ENCODE measurements at places on chromosomes 16 and 17. TPM values are rescaled to one million over a fixed set of nuclear protein-coding genes. Genes with fewer than 3 reads are reported as not detected.

DNA sequence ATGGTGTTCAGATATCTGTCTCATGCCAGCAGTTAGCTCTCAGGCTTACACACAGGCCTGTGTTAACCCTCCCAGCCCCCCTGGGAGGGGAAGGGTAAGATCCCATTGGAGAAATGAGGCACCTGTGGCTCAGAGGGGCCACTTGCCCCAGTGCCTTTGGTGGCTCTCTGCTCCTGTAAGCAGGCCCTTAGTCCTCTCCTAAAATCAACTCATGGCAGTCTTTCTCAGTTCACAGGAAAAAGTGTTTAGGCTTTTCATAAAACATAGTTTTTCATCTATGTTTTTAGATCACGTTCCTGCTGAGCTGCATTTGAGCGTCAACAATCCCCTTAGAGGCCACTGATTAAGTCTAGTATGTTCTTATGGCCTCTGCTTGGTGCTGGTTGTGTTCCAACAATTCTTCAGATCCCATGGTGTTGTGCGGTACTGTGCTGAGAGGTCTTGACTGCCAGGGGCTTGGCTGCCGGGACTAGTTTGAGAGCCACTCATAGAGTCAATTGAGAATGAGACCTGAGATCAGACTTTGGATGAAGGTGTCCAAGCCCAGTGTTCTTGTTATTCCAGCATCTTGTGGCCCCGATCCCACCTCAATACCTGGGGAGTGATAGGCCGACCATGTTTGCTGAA is 10.6 kb downstream of the TAOK2 start:
- no peak for DNase-seq

Gene MRC2
- 7.0 TPM for total RNA-seq

Gene IRX5
- total RNA-seq, result 0.26 TPM

Gene RNF222
- not detected for total RNA-seq

DNA sequence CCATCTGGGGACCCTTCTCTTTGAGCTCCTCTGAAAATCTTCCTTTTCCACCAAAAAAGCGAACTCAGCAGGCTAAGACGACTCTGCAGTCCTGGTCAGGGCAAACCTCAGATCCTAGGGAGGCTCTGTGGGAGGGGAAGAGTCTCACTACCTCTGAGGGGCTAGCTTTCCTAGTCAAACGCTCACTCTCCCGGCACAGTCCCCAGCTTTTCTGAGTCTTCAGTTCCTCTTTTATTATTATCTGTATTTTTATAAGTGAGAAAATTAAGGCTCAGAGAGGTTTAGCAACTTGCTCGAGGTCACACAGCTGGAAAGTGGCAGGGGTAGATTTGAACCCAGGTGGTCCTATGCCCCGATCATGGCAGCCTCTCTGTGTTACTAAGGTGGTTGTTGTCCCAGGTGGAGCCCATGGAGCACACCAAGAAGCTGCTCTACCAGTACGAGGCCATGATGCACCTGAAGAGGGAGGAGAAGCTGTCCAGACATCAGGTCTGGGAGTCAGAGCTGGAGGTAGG is 9.1 kb upstream of the KATNB1 start:
- no peak for DNase-seq

Gene RGS9
- total RNA-seq, result 4.3 TPM

DNA sequence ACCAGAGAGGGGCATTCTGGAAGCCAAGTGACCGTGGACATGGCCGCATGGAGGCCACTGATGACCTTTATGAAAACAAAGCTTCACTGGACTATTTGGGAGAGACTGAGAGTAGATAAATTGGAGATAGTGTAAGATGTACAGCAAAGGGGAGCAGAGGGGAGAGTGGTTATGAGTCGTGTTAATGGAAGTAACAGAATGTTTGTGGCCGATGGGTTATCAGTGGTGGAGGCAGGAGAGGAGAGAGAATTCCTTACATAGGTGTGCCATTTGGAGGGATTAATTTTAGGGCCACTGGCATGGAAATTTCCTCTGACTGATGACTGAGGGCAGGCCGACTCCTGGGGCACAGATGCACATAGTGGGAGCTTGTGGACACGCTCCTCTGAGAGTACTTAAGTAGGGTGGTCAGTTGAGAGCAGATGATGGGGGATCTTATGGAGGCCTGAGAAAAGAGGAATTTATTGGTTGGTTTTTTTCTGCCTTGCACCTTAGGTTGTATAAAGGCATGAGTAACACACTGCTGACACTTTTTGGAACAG is 19.2 kb downstream of the PRPSAP2 start:
- no peak for DNase-seq

Gene FOXN1
- total RNA-seq, result 0.52 TPM

GRCh38 chr17:2174468-2175293 is 119.8 kb downstream of the HIC1 start:
- DNase-seq, result peak; percentile 54

- no peak for DNase-seq
Measured at GRCh38 chr17:56186222-56186786, 33.0 kb downstream of the ANKFN1 start.

DNA sequence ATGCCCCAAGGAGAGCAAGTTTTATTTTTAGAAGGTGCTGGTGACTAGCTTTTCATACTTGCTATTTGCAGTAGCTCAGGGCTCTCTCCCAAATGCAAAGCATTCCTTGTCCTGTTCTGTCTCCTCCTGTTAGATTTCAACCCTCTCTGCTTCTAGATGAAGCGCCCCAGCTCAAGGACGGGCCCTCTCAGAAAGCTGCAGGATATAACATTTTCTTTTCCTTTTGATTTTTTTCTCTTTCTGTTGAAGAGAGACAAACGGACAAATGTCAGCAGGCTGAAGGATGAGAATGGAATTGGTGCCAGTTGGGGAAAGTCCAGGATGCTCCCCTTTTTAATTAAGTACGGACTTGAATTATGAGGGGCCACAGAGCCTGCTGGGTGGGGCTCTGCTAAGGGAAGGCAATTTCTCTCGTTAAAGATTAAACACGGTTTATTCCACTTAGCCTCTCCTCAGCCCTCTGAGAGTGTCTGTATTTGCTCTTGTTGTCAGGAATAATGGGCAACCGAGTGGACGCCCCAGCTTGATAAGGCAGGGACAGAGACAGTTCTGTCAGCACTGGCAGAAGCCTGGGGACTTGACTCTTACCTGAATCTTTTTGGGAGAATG is 6.2 kb upstream of the ETV4 start:
- no peak for DNase-seq

Gene TNFRSF13B
- not detected for total RNA-seq

Gene PYY
- not detected for total RNA-seq

Gene GAST
- total RNA-seq, result not detected

Gene CES5A
- not detected for total RNA-seq

Gene SULT1A1
- total RNA-seq, result 26.7 TPM

- DNase-seq, result peak; percentile 89
Measured at GRCh38 chr17:7573324-7574080, 5.9 kb upstream of the CD68 start.

GRCh38 chr17:77210946-77211541 is 70.3 kb downstream of the SEC14L1 start:
- DNase-seq, result no peak

Gene GNGT2
- 16.8 TPM for total RNA-seq

GRCh38 chr17:35726127-35726952 is 5.1 kb upstream of the RASL10B start:
- peak; percentile 55 for DNase-seq

DNA sequence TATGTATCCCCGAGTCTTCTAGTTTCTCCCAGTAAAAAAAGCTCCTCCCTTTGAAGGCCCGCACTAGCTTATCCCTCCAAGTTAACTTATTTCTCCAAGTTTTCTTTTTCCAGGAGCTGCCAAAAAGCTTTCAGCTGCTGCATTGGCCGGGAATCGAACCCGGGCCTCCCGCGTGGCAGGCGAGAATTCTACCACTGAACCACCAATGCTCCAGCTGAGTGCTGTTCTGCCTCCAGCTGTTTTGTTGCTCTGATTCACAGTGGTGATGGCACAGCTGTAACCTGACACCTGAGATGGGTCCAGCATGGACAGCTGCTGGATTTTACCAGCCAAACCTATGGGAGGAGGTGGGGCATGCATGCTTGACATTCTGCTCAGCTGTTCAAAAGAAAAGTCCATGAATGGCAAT is 22.1 kb downstream of the VAC14 start:
- peak; percentile 42 for DNase-seq

DNA sequence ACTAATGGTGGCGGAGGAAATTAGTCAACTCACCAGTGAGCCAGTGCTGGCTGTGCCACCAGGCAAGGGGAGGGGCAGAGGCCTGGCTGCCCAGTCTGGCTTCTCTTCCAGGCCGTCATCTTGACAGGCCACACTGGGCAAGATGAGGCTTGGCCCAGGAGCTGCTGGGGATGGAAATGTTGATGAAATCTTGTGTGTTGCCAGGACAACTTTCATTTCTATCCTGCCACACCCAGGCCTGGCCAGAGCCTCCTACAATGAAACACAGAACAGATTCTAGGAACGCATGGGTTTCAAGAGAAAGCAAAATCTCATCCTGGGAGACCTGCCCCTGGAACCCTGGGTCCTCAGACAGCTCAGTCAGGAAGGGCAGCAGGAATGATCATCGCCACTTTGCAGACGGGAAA is 9.3 kb downstream of the HEXIM2 start:
- peak; percentile 85 for DNase-seq

DNA sequence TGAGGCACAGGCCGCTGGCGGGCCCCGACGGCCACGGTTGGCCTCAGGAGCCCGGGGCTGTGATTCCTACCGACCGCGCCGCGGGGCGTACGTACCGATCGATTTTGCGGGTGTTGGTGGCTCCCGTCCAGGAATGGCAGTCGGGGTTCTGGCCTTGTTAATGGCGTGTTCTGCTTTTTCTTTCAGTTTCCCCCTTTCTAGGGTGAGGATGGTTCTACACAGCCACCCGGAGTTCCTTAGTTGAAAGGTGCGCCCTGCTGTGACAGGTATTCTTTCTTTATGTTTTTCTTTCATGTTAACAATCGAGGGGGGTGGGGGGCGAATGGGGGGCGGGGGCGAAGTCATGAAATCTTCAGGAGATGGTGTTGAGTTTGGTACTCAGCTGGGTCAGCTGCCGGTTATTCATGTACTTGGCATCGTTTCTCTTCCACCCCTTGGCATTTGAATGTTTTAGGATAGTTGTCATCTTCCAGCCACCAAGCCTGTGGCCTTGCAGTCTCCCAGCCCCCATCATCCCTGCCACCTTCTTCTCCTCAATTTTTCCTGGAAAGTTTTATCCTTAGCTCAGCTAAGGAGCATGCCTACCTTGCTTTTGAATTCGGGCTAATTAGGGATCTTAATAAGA is 802 bp downstream of the CYLD start:
- DNase-seq, result peak; percentile 29

Data from body of pancreas (tissue), 4 donors.